ENCODE measurements at places on chromosomes 11 and 22.

DNA sequence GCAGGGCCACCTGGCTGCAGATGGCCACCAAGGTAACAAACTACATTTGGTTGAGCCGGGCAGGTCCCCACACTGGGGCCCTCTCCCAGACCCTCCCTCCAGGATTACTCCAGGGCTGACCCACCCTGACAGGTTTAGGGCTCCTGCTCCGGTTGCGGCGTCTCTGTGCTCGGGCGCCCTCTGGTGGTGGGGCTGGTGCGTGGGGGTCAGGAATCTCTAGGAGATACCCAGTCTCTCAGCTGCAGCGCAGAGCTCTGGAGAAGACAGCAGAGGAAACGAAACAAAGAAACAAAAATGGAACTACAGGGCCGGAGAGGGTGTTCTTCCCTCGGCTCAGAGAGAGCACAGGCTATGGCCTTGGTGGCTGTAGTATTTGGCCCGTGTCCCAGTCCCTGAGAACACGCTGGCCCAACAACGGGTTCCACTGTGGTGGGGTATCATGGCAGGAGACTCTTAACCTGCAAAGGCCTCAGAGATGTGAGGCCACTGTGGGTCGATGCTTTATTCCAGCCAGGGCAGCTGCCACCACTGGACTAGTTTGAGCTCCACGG is 2.4 kb downstream of the C11orf96 start:
- peak; percentile 57 for DNase-seq

DNA sequence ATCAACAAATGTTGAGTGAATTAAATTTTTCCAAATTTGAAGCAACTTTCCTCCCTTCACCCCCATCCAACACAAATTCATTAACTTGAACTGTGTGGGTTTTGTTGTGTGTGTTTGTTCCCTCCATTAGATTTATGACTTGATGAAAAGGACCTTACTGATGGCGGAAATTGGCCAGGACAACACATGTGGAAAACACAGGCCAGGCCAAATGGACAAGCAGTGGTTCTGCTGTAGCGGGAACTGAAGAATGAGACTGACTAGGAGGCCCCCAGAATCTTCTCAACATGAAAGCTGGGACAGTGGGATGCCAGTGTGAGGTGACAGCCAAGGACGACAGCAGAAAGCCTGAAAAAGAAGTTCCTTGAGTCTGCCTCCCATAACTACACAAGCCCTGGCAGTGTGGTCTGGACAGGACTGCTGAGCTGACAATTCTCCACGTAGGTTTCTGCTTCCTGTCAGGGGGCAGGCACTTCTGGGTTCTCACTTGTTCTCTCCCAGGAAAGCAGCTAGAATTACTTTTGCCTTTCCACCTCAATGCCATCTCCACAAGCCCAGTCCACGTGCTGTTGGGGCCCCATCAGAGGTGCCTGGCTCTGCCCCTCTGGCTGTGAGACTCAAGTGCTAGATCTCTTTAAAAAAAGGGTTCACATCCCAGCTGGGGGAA is 94.3 kb downstream of the ETS1 start:
- no peak for DNase-seq

DNA sequence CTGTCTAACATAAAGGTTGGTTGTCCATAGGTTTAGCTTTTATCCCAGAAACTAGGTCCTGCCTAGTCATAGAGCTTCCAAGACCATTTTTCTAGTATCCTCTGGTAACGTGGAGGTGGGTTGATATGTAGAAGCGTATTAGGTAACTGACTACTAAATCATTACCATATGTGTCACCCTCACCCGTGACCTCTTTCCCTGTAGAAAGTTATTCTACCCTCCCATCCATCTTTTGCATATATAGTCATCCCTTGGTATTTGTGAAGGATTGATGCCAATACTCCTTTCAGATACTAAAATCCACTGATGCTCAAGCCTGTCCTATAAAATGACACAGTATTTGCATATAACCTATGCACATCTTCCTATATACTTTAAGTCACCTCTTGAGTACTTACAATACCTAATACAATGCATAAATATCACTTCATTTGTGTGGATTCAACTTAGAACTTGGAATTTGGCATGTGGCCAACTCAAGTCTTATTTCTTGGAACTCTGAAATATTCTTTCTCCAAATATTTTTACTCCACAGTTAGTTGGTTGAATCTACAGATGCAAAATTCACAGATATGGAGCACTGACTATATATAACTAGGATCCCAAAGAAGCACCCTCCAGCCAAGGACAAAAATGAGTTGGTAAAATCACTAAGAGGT is 497.0 kb upstream of the TENM4 start:
- peak; percentile 3 for DNase-seq

DNA sequence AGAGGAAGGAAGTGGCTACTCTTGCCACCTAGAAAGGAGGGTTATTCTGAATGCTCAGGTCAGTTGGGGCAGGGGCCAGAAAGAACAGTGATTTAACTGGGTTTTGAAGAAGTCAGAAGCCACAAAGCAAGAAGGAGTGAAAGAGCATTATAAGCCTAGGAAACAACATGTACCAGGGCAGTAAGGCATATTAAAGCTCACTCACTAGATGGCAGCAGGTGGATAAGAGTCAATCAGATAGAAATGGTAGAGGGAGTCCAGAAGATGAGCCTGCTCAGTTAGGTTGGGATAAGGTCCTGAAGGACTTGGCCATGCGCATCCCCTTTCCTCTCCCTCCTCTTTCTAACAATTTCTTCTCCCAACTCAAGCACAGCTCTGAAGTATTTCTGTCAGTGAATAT is 22.0 kb upstream of the PATE1 start:
- peak; percentile 32 for DNase-seq

DNA sequence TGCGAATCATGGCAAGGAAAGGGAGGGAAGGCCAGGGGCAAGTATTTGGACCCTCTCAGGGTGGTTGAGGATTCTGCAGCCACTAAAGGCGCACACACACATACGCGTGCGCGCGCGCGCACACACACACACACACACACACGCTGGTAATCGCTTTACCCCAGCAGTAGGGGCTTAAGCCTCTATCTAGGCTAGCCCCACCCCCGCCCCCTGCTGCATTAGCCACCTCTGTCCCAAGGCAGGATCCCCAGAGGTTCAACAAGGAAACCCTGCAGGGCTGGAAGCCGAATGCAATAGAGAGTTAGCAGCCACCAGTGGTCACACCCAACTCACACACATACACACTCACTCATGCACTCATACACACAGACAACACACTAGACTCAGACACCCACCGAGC is 28.6 kb upstream of the ELFN2 start:
- peak; percentile 36 for DNase-seq

DNA sequence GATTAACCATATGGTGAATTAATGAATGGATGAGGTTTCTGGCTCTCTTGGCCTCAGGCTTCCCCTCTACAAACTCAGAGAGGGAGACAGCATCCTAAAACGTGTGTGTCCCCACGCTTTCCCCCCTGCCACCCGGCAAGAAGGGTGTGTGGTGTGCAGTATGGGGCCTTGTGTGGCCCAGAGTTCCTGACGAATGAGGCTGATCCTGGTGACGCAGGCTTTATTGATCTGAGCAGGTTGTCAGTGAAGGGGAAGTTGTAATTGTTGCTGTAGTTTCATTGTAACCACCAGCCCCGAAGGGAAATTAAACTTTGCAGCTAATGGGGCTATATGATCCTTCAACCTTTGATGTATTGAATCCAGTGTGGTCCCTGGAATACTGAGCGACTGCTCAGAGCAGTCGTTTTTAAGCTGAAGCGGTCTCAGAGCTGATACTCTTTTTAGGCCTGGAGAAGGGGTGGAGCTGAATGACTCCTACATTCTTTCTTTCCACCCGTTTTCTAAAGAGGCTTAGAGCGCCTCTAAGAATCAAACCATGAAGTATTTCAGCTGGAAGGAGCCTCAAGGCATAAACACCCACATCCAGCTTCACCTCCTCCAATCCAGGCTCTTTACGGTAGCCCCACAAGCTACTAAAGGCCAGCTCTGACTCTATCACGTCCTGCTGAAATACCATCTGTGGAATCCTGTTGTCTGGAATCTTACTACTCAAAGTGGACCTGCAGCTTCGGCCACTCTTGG is 284.7 kb downstream of the MIAT start:
- DNase-seq: peak; percentile 5

DNA sequence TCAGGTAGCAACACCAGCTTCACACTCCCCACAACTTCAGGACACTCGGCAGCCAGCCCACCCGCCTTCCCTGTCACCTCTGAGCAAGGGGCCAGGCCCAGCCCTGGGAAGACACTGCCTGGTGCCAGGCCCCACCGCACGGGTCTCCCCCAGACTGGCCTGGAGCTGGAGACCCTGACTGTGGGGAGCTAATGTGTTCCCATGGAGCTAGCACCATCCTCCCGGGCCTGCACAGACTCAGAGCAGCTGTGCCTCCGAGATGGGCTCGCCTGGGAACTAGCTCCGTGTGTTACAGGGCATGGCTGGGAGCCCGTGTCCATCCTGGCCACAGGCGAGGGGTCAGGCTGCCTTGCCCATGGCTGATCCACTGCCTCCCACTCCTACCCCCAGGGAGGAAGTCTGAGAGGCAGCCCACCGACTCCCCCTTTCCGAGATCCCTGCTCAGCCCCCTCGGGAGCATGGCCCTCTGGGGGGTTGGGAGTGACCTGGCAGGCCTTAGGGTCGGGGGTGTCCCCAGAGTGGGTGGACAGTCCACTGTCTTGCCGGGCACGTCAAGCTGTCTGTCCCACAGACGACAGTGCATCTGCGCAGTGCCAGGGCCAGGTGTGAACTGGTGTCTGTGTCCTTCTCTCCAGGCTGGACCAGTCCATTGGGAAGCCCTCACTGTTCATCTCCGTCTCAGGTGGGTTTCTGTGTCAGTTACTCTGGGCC is 76.7 kb upstream of the KCNQ1OT1 start:
- no peak for DNase-seq

GRCh38 chr22:35521358-35522224 is 19.0 kb upstream of the RASD2 start:
- no peak for DNase-seq

DNA sequence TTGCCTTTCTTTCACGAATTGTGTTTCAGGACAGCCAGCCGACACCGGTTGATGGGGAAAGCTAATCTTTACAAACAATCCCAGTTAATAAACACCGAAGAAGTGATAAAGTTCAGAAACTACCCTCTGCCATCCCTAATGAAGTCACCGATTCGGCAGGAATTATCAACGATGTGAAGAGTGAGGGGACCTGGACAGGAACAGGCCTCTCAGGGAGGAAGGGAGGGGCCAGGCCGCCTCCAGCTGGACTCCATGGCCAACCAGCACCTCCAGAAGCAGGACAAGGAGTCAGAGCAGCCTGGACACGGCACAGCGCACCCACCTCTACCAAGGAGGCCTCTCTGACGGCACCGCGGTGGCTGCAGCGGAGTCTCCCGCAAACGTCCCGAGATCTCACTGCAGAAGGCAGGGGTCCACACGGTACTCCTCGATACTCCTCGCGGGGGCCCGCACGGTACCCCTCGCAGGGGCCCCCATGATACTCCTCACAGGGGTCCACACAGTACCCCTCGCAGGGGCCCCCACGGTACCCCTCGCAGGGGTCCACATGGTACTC is 3.9 kb downstream of the TOLLIP start:
- DNase-seq: no peak

DNA sequence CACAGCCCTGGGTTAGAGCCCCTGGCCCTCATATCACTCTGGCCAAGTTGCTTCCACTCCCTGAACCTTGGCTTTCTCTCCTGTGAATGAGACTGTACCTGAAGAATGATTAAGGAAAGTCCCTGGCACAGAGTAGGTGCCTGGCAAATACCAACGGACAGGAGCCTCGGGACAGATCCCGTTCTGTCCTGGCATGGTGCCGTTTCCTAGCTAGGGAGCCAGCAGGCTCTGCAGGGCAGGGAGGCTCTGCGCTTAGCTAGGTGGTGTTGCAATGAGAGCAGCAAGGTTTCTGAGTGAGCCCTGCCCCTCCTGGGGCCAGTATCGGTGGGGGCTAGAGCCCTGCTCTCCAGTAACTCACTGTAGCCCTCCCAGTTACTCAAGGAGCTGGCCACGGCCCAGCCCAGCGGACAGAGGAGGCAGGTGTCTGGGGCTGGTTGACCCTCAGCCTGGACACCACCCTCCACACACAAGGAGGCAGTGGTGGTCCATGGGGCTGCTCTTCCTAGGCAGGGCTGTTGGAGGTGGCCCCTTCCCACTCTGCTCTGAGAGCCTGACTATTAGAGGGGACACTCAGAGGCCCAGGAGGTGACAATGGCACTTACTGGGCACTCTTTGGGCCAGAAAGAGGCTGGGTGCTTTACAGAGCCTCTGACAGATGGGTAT is 74.4 kb downstream of the NFAM1 start:
- DNase-seq: no peak

DNA sequence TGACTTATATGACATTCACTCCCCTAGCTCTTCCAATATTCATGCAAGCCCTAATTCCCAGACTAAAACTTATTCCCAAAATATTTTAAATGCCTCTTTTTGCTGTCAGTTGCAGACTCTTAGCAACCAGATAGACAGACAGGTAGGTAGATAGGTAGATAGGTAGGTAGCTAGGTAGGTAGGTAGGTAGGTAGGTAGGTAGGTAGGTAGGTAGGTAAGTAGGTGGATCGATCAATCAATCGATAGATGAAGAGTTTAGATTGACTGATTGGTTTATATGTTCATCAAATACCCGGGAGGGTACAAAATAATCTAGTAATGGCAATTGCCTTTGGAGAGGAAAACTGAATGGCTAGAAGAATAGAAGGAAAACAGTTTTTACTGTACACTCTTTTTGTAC is 86.3 kb downstream of the TTC28 start:
- DNase-seq: no peak

- DNase-seq: no peak
These were observed 171.1 kb downstream of the CRYBB2 start for GRCh38 chr22:25390297-25391240.

GRCh38 chr11:83694191-83694910 is 408.2 kb upstream of the CCDC90B start:
- DNase-seq: no peak

GRCh38 chr11:290621-291231 is 1.8 kb downstream of the PGGHG start:
- DNase-seq: no peak

DNA sequence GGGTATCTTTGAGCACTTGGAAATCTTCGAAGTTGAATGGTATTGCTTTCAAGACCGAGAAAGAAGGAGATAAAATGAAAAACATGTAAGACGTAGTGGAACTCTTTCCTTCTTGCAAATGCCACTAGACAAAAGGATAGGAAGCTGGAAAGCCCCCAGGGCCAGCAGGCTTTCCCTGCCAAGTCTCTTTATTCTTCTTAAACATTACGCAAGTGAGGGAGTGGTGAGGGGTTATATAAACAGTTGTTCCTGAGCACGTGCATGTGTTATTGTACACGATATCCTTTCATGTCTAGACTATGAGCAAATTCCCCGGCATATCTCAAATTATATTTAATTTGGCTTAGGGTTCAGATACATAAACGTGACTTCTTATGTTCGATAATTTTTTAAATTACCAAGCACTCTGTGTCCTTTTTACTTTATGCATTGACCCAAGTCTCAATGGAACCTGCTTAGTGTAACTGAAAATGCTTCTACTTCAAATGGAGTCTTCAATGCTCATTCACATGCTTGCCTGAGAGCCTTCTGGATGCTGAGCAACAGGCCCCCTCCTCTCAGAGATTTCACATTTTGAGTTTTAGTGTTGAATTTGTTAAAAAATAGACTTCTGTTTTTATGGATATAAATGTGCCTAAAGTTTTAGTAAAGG is 59.0 kb downstream of the PPP2R1B start:
- peak; percentile 88 for DNase-seq
